ENCODE measurements at places on chromosomes 6 and 20. TPM values are rescaled to one million over a fixed set of nuclear protein-coding genes. Genes with fewer than 3 reads are reported as not detected.

Gene LAMA5
- total RNA-seq, result 1.0 TPM

- DNase-seq, result no peak
These were observed 1155.3 kb upstream of the GJE1 start for GRCh38 chr6:140977403-140977802.

DNA sequence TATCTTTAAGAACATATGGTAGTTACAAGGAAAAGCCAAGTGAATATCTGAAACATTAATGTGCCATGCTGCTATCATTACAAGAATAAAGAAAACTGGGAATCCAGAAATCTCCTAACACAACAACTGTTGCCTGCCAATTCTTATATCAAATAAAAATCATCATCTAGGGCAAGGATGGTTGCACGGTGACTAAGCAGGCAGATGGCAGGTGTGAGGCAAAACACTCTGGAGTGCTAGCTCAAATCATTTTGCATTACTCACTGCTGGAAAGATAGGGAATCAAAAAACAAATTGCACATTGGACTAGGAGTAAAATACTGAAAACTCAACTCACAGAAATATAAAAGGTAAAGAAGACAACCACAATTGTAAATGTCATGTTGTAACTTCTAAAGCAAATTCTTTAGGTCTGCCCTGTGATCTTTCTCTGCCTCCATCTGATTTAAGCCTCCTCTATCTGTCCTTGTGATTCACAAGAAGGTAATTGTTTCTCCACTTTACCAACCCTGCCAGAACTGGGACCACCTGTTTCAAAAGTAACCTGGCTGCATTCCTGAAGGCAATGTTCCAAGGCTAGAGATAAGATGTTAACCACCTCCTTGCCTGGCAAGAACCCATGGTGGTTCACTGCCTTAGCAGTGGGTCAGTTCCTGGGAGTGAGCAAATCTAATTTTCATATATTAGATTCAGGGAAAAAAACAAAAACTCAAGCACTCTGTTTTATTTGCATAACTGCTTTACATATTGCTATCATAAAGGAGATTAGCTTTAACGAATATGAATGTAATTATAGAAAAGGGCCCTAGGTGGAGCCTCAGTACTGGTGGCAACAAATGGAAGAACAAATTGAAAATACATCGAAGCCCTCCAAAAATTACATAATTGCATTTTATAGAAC lies 33.1 kb upstream of the LCA5 start:
- DNase-seq, result no peak

GRCh38 chr20:19522836-19523590 lies 235.0 kb upstream of the RIN2 start:
- DNase-seq, result no peak

GRCh38 chr6:16583144-16583762 lies 178.0 kb downstream of the ATXN1 start:
- no peak for DNase-seq

GRCh38 chr6:67129780-67130179 lies 1422.8 kb upstream of the EYS start:
- no peak for DNase-seq

GRCh38 chr6:125191916-125192609 lies 38.5 kb downstream of the TPD52L1 start:
- peak; percentile 37 for DNase-seq

Gene PLA2G7
- not detected for total RNA-seq

Gene R3HDML
- not detected for total RNA-seq

DNA sequence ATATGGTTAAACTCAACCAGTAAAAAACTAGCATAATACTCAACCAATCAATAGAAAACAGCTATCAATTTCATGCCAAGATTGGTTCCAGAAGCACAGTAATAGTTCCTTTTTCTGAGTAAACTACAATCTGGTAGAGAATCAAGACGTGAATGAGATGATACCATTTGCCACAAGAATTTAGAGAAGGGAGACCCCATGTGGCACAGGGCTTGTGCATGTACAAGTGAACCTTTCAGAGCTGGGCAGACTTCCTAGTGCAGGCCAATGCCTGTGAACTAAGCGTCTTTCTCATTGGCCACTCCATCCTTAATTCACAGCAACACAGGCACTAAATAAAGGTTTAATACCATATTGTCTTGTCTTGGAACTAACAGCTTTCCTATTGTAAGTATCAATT lies 213.5 kb downstream of the RFPL4B start:
- no peak for DNase-seq

GRCh38 chr6:135254471-135254870 lies 73.4 kb downstream of the MYB start:
- DNase-seq, result no peak

DNA sequence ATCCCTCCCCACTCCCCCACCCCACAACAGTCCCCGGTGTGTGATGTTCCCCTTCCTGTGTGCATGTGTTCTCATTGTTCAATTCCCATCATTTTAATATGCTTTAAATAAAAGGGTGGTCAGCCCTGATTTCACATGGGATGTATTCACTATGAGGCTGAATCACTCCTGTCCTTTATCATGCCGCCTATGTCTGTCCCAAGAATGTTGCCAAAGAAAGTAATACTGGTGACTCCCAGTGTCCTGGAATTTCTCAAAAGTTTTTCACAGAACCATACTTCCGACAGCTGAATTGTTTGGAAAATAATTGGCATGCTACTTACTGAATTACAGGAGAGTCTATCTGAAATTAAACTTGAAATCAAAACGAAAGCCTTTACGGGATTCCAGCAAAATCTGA lies 217.7 kb downstream of the HAO1 start:
- no peak for DNase-seq

- DNase-seq, result no peak
These were observed 28.6 kb upstream of the PRL start for GRCh38 chr6:22325481-22325880.

- DNase-seq, result no peak
These were observed 2.3 kb downstream of the MANBAL start for GRCh38 chr20:37291724-37292126.

GRCh38 chr20:37816003-37816402 lies 86.9 kb upstream of the VSTM2L start:
- no peak for DNase-seq

GRCh38 chr6:105495515-105495914 lies 92.6 kb upstream of the PREP start:
- DNase-seq, result no peak

Gene HNF4A
- 0.27 TPM for total RNA-seq

Gene INSM1
- 12.1 TPM for total RNA-seq

Gene PTK7
- total RNA-seq, result 1.3 TPM

GRCh38 chr6:144793744-144794143 lies 508.6 kb downstream of the UTRN start:
- no peak for DNase-seq

DNA sequence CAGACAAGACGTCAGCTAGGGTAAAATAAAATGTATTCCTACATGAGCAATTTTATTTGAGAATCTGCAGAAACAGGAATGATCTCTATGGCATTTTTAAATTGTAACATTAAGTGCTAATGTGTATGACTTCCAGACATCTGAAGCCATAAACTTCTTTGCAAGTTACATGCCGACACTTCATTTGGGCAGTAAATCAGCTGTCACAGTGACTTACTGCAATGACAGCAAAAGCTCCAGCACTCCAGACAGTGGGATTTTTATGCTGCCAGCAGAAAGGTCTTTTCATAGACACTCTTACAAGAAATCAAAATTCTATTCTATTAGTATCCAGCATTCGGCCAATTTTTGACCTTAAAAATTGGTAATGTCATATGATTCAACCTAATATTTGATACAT lies 156.3 kb upstream of the SNX9 start:
- DNase-seq, result no peak

- no peak for DNase-seq
These were observed 711.1 kb downstream of the EPHA7 start for GRCh38 chr6:92708270-92708669.

Gene NFATC2
- total RNA-seq, result 48.9 TPM

Gene LY6G6F
- total RNA-seq, result not detected
